ENCODE measurements at places on chromosomes 7 and 10.

- DNase-seq, result no peak
Measured at GRCh38 chr7:139505563-139505962, 17.9 kb upstream of the CLEC2L start.

DNA sequence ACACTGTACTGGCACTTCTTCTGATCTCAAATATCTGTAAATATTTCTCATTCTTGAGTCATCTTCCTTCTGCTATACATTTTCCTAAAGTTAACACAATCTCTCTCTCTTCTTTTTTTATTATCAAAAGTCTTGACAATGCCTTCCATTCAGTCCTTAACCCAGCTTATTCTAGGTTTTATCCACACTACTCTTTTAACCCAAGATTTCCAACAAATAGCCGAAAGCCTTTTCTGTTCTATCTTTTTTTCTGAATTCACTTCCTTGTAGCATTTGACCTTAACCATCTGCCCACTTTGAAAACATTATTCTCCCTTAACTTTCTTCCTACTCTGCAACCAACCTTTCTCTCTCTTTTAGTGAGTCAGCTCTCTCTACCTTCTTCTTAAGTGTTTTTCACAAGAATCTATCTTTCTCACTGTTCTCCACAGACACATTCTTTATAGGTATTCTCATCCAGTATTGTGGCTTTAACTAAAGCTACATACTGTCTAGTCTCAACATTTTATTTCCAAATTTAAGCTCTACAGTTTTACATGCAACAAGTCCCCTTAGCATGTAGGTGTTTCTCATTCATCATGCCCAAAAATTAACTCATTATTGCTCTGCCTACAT is 915.6 kb downstream of the KCNMA1 start:
- DNase-seq, result no peak

DNA sequence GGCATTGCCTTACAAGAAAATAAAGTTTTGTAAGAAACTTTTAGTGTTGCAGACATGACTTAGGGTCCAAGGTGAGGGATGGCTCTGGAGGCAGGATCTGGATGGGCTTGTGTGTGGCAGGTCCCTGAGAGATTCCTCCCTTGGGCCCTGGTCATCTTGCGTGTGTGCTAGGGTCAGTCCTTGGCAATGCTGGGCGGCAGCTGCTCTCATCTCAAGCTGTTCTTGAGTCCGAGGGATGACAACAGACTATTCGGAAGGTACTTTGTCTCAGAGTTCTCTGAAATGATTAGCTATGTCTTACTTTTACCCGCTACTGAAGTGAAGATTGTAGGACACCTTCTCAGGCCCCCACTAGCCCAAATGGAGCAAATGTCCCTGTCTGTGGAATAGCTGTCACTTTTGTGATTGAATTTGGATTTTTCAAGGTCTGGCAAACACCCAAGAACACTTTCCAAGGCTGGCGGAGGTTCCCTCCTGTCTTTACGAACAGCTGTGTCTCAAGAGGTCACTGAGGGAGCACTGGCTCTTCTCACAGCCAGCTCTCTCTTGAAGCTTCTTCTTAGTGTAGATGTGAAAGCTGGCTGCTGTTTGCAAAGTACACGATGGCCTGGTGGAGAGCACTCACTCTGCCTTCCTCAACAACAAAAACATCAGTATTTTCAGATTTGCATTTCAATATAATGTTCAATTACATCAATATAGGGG is 253.6 kb downstream of the STK31 start:
- no peak for DNase-seq

DNA sequence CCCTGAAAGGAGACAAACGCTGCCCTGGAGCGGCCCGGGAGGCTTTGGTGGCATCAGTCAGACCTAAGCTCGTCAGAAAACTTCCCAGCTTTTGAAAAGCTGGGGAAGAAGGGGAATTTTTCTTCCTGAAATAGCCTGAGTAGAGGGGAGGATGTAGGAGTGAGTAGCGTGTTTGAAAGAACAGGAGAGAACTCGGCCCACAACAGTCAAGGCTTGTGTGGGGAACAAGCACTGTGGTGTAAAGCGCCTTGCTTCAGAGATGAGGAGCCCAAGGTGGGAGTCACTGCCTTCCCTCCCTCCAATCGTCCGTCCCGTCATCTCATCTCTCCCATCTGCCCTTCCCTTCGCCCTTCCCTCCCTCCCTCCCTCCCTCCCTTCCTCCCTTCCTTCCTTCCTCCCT is 273.3 kb downstream of the CAMK1D start:
- no peak for DNase-seq

- no peak for DNase-seq
Measured at GRCh38 chr7:18861514-18862118, 255.8 kb downstream of the TWIST1 start.

DNA sequence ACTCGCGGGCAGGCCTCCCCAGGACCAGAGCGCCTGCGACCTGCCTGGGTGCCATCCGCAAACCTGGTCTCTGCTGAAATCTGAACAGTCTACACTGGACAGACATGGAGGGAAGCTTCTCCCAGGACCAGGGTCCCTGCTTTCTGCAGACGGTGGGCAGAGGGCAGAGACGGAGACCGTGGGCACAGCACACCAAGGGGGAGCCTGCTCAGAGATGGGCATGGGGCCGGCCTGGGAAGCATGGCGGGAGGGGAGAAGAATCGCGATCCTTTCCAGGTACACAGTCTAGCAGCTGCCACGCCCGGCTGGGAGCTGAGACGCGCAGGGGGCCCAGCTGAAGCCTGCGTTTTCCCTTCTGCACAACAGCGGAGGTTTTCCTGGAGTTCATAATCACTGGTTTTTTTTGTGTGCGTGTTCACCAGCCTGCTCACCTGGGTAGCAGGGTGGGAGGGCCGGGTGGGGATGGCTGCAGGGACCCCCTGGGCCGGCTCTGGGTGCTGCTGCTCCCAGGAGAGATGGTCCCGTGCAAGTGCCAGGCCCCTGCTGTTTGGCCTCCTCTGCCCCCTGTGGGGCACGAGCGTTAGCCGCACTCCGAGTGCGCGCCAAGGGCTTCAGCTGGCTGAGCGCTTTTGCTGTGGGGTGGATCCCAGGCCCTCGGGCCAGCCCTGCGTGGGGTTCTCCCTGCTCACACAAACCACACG is 448.8 kb downstream of the DNAJB6 start:
- no peak for DNase-seq

DNA sequence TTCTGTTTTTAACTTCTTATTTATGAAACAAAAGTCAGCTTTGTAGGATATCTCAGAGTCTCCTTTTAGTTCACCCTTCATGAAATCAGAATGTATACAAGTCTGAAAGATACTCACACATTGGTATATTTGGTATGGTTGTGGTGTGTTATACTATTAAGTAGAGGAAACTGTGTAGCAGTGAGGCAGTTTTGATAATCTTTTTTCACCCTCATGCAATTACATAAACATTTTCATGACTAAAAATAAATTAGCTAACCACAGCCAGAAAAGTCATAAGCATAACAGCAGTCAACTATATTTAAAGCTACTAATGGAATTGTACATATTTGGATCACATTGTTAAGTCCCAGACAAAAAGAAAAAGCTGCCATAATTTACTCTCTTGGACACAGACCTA is 62.1 kb downstream of the FAM185A start:
- DNase-seq, result no peak

GRCh38 chr10:27611744-27612550 is 107.8 kb downstream of the RAB18 start:
- DNase-seq, result no peak

GRCh38 chr10:129877773-129878371 is 86.2 kb downstream of the EBF3 start:
- DNase-seq, result no peak

- DNase-seq, result no peak
Measured at GRCh38 chr7:123637203-123637602, 18.5 kb upstream of the LMOD2 start.

DNA sequence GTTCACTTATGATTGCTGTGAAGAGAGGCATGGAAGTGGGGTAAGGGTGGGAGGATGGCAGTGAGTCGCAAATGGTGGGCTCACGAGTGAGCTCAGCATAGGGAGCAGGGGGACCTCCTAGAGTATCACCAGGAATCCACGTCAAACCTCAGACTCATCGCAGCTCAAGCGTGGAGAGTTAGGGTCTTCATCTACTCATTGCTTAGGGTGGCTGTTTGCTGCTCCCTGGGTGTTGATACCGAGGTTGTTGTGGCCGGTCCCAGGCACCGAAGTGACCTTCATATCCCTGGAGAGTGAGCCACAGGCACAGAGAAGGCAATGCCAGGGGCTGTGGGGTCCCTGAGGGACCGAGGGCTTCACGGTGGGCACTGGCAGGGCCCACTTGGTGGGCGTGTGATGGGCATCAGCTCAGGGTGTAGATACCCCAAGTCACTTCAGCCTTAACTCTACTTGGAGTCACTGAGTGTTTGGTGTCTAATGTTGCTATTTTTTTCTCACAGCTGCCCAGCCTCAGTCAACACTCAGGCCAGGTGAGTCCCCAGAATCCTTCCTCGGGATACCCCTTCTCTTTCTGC is 16.8 kb downstream of the DMBT1 start:
- DNase-seq, result no peak

DNA sequence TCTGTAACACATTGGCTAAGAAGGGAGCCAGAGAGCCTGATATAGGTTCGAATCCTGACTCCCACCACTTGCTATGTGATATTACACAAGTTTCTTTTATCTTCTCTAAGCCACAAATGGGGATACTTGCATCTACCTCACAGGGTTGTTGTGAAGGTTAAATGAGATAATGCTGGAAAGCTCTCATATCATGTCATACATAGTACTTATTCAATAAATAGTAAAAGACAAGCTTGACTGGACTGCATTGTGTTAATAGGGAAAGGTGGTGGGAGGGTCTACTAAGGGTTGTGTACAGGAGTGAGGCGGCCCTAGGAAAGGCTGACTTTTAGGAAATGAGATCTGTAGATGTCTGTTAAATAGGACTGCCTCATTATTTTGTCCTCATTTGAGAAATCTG is 35.8 kb upstream of the DNMBP start:
- no peak for DNase-seq

GRCh38 chr7:133828906-133829305 is 298.2 kb upstream of the LRGUK start:
- DNase-seq, result no peak

DNA sequence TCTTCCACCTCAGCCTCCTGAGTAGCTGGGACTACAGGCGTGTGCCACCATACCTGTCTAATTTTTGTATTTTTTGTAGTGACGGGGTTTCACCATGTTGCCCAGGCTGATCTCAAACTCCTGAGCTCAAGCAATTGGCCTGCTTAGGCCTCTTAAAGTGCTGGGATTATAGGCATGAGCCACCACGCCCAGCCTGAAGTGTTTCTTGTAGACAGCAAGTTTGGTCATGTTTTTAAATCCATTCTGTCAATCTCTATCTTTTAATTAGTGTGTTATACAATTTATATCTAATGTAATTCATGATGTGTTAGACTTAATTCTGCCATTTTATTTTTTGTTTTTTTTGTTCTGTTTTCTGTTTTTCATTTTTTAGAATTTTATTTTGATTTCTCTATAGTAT is 17.2 kb upstream of the MXI1 start:
- no peak for DNase-seq

DNA sequence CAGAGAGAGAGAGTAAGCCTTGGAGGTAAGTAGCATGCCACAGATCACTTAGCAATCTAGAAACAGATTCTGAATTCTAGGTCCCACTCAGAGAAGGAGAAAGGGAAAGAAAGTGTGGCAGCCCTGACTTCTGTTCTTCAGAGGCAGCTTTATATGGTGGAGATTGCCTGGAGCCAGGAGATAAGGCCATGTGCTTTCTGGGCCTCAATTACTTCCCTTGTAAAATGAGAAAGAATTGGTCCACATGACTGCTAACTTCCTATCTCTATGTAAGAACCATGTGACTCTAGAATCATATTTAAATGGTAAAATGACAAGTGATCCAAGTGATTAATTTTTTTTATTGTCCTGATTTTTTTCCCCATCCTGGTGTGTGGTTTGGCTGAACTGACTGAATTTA is 64.1 kb downstream of the HHEX start:
- no peak for DNase-seq

GRCh38 chr7:28530175-28530802 is 118.0 kb downstream of the CREB5 start:
- DNase-seq, result no peak

DNA sequence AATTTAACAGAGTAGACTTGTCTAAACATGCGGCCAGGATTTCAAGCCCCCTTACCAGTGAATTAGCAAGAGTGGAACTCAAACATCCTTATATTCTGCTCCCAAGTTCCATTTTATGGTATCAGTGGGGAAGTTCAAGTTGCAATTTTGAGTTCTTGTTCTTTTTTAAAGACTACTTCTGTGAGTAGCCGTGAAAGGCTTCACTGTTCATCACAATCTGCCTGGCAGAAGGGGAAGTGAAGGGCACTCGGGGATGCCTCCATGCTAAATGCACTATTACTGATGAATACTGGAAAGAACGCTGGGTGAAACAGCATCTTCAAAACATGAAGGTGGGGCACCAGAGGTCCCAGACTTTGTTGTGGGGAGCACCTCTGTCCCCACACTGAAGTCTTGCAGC is 22.4 kb upstream of the FGL2 start:
- no peak for DNase-seq

- DNase-seq, result no peak
Measured at GRCh38 chr7:47779341-47779771, 168.9 kb downstream of the PKD1L1 start.

GRCh38 chr7:148983200-148984146 is 44.8 kb downstream of the PDIA4 start:
- peak; percentile 73 for DNase-seq

DNA sequence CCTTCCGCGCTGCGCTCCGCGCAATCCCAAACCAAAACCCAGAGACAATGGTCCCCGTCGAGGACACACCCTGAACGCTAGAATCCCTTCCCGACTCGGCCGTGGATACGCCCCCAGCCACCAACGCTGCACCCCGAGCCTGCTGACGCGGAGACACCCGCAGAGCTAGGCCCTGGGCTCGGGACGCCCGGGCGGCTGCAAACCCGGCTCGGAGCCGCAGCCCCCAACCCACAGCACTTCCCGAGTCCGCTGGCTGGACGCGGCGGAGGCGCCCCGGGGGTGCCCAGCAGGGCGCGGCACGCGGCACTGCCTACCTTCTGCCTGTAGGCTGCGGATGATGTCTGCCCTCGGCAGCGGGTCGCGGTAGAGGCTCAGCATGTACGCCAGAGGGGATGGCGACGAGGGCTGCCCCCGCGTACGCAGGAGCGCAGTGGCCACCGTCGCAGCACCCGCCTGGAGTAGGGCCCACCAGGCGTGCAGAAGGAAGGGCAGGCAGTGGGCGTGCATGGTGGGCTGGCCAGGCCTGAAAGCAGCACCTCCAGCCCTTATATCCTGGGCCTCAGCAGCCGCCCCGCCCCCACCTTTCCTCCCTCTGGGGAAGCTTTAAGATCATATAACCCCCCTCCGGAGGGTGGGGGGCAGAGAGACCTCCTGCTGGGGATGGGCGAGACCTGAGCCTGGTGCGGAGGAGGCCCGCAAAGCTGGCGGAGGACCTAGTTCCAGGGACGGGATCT is at the start of gene NODAL:
Gene NODAL, minus strand, starts transcription at position 521 of the 734 bp plus-strand sequence. Its CDS starts 14 bp downstream, at position 507.
- DNase-seq, result no peak
